ENCODE measurements at places on chromosomes 16 and 17. TPM values are rescaled to one million over a fixed set of nuclear protein-coding genes. Genes with fewer than 3 reads are reported as not detected.
A peak's percentile ranks its signal among the peaks of the same experiment; 100 is the strongest.

- H3K4me1 ChIP-seq = no peaks in the 10 kb centered on the region
- DNase-seq = no peak
- H3K27ac ChIP-seq = no peak overlapping the region
- H3K27me3 ChIP-seq = no peaks in the 10 kb centered on the region
These were observed 160.4 kb downstream of the CMIP start for GRCh38 chr16:81604960-81605383.

DNA sequence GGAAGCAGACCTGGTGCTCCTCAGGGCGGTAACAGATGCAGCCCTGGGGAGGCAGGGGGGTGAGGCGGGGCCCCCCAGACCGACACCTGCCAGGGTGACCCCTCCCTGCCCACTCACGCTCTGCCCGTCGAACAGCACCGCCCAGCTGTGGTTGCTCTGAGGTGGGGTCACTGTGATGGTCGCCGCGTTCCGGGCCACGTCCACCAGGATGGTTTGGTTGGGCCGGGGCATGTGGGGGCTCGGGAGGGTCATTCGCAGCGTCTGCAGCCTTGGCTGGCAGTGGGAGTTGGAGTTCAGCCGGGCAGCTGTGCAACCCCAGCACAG is 692 bp downstream of the BRICD5 start:
- no peak overlapping the region for H3K27ac ChIP-seq
- no peak overlapping the region for H3K4me3 ChIP-seq
- peaks cover 37% of the 10 kb centered on the region for H3K36me3 ChIP-seq
- no peak for DNase-seq
- peaks cover 22% of the 10 kb centered on the region for H3K4me1 ChIP-seq

DNA sequence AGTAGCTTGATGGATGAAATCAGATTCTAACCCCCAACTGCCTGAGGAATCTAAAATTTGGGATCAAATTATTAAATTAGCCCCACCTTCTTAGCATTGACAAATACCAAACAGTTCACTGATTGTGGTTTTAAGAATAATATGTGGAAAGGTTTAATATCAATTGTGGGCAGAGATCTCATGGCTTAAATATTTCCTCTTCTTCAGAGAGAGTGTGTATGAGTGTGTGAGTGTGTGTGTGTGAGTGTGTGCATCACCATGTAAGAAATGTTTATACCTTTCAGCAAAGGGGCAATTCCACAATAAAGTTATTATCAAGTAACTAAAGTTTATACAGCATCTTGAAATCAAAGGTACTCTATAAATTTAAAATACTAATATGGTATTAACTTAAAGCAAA is 3.2 kb downstream of the SMURF2 start:
- H3K27ac ChIP-seq = no peak overlapping the region
- no peak for DNase-seq
- H3K27me3 ChIP-seq = no peaks in the 10 kb centered on the region
- no peak overlapping the region for H3K4me3 ChIP-seq

DNA sequence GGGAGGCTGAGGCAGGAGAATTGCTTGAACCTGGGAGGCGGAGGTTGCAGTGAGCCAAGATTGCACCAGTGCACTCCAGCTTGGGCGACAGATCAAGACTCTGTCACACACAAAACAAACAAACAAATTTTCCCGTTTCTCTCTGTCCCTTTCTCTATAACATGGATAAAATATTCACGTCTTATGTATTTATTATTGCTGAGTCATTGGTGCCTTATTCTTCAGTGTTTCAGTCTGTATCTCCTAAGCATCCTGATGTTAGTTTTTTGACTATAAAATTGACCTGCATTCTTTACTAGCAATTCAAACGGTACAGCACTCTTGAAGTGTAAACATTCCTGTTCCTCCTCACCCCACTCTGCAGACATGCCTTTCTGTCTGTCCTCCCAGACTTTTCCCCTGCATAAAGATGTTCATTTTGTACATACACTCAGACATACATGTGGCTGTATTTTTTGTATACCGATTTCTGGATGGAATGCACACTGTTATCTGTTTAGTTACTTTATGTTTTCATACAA is 16.4 kb downstream of the DHODH start:
- H3K36me3 ChIP-seq = no peaks in the 10 kb centered on the region
- DNase-seq = no peak
- H3K27me3 ChIP-seq = no peaks in the 10 kb centered on the region
- no peaks in the 10 kb centered on the region for H3K4me1 ChIP-seq
- H3K4me3 ChIP-seq = no peak overlapping the region

- H3K27me3 ChIP-seq = no peaks in the 10 kb centered on the region
- peak overlapping the region; percentile 23 for H3K27ac ChIP-seq
- H3K4me1 ChIP-seq = peaks cover 7% of the 10 kb centered on the region
- no peak overlapping the region for H3K4me3 ChIP-seq
- H3K36me3 ChIP-seq = peaks cover 67% of the 10 kb centered on the region
These were observed 17.4 kb downstream of the CDIPT start for GRCh38 chr16:29845656-29846055.

DNA sequence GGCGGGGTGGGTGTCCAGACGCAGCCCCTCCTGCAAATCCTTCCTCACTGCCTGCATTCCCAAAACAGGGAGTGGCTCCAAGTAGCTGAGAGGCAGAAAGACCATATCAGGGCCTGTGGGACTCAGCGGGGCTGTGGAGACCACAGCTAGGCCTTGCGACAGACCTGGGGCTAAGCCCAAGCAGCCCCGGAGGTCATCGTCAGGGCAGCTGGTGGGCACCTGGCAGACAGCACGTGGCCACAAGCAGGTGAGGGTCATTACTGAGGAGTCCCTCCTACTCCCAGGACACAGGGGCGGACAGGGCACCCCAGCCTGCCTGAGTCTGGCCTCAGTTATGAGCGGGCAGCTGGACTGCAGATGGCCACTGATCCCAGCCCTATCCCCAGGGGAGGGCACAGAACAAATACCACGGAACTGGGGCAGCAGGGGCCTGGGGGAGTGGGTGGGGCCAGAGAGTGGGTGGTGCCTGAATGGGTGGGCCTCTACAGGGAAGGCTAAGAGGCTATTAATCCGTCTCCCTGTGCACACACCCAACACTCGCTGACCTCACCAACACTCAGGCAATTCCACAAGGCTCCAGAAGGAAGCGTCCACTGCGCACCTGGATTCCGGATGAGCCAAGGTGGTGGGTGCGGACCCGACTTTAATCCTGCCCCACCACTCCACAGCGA is 8.5 kb downstream of the HS3ST6 start:
- no peaks in the 10 kb centered on the region for H3K27me3 ChIP-seq
- H3K27ac ChIP-seq = no peak overlapping the region
- H3K4me1 ChIP-seq = no peaks in the 10 kb centered on the region
- no peaks in the 10 kb centered on the region for H3K36me3 ChIP-seq
- no peak overlapping the region for H3K4me3 ChIP-seq
- DNase-seq = no peak

- H3K27ac ChIP-seq = no peak overlapping the region
- peaks cover 47% of the 10 kb centered on the region for H3K4me1 ChIP-seq
- H3K36me3 ChIP-seq = no peaks in the 10 kb centered on the region
- DNase-seq = no peak
- H3K4me3 ChIP-seq = no peak overlapping the region
- H3K27me3 ChIP-seq = no peaks in the 10 kb centered on the region
These were observed 14.9 kb upstream of the SPOP start for GRCh38 chr17:49692751-49693150.

- no peak overlapping the region for H3K27ac ChIP-seq
- H3K4me3 ChIP-seq = no peak overlapping the region
- H3K27me3 ChIP-seq = no peaks in the 10 kb centered on the region
- no peaks in the 10 kb centered on the region for H3K36me3 ChIP-seq
- no peak for DNase-seq
These were observed 95.1 kb downstream of the SOX9 start for GRCh38 chr17:72215928-72216327.

- H3K4me1 ChIP-seq = no peaks in the 10 kb centered on the region
- H3K27me3 ChIP-seq = no peaks in the 10 kb centered on the region
These were observed 121.8 kb downstream of the CYLD start for GRCh38 chr16:50863644-50864144.

DNA sequence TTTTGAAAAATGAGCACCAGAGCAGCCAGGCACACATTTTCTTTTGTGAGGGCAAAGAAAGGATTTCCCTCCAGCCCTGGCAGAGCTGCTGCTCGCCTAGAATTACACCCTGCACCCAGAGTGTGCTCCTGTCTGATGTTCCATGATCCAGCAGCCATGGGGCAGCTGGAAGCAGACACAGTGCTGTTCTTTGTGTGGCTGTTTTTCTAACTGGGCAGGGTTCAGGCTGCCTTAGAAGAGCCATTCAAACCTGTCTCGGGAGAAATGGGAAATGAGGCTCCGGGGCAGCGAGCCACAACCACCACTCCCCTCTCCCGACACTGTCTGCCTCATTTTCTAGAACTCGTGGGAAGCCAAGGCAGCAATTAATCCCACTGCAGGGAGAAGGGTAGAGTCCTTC is 28.9 kb downstream of the LITAF start:
- H3K27me3 ChIP-seq = no peaks in the 10 kb centered on the region
- no peak overlapping the region for H3K4me3 ChIP-seq
- peak overlapping the region; percentile 89 for H3K27ac ChIP-seq
- H3K4me1 ChIP-seq = peaks cover 60% of the 10 kb centered on the region
- H3K36me3 ChIP-seq = peaks cover 22% of the 10 kb centered on the region
- DNase-seq = no peak

- H3K4me1 ChIP-seq = no peaks in the 10 kb centered on the region
- H3K27me3 ChIP-seq = peaks cover 4% of the 10 kb centered on the region
- no peak overlapping the region for H3K4me3 ChIP-seq
- no peak for DNase-seq
These were observed 87.1 kb downstream of the AIPL1 start for GRCh38 chr17:6347776-6348175.

DNA sequence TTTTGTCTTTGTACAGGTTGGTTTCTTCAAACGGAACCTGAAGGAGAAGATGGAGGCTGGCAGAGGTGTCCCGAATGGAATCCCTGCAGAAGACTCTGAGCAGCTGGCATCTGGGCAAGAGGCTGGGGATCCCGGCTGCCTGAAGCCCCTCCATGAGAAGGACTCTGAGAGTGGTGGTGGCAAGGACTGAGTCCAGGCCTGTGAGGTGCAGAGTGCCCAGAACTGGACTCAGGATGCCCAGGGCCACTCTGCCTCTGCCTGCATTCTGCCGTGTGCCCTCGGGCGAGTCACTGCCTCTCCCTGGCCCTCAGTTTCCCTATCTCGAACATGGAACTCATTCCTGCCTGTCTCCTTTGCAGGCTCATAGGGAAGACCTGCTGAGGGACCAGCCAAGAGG is 4.9 kb downstream of the ZNF768 start:
- H3K27me3 ChIP-seq = no peaks in the 10 kb centered on the region
- no peak overlapping the region for H3K4me3 ChIP-seq
- peaks cover 20% of the 10 kb centered on the region for H3K36me3 ChIP-seq
- DNase-seq = no peak
- no peaks in the 10 kb centered on the region for H3K4me1 ChIP-seq

DNA sequence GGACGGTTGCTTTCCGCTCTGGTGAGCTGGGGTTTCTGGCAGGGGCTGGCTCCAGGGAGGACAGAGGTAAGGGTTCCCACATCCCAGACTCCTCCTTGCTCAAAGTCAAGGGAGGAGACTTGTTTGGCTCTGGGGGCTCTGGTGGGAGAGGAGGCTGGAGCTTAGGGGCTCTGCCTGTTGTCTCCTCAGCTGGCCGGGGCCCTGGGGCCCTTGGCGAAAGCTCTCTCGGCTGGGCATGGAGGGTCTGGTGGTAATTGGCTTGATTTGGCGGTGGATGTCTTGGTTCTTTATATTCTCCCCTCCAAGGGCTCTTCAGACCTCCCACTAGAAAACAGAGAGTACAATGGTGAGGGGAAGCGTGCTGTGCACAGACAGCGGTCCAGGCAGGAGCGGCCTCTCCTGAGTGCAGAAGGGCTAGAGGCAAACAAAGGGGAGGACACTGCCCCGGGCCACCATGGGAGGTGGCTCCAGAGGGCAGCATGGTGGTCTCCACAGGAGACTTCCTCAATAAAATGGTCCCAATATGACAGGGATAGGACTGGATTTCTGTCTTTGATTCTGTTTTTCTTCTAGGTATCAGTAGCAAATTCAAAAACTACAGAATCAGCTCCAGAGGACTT is 5.7 kb upstream of the SPATA32 start:
- H3K27ac ChIP-seq = no peak overlapping the region
- H3K36me3 ChIP-seq = peaks cover 80% of the 10 kb centered on the region
- DNase-seq = no peak
- H3K27me3 ChIP-seq = no peaks in the 10 kb centered on the region
- no peak overlapping the region for H3K4me3 ChIP-seq

- H3K4me1 ChIP-seq = peaks cover 5% of the 10 kb centered on the region
- DNase-seq = no peak
- no peaks in the 10 kb centered on the region for H3K36me3 ChIP-seq
- H3K27me3 ChIP-seq = no peaks in the 10 kb centered on the region
- peak overlapping the region; percentile 83 for H3K4me3 ChIP-seq
These were observed 538 bp upstream of the CCNF start for GRCh38 chr16:2428784-2429033.

DNA sequence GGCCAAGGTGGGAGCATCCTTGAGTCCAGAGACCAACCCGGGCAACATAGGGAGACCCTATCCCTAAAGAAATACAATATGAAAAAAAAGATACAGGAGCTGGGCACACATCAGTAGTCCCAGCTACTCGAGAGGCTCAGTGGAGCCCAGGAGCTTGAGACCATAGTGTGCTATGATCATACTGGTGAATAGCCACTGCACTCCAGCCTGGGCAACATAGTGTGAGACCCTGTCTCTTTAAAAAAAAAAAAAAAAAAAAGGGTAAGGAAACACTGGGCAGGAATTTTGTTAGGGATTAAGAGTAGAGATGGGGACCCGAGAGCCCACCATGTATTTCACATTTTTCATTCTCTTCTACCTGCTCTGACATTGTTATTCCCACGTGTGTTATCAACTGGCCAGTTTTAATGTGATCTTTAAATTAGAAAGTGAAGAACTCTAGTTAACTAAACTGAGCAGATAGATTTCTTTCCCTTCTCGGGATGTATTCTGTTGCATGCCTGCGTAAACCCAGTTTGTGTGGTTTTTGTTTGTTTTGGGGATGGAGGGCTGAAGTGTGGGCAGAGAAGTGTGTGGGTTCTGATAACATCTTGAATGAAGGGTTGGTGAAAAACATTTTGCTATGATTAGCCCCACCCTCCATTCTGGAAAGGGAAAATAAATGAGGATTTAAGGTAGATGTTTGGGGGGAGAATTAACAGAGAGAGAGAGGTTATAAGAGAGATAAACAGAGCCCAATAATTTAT is 17.2 kb upstream of the SNTB2 start:
- H3K36me3 ChIP-seq = peaks cover 36% of the 10 kb centered on the region
- DNase-seq = no peak
- H3K27me3 ChIP-seq = no peaks in the 10 kb centered on the region
- H3K4me3 ChIP-seq = no peak overlapping the region
- H3K4me1 ChIP-seq = peaks cover 8% of the 10 kb centered on the region
- no peak overlapping the region for H3K27ac ChIP-seq

The TIMP2 gene
- total RNA-seq = 1.5 TPM

The NPIPA8 gene
- total RNA-seq = 67.6 TPM

The RAB26 gene
- not detected for total RNA-seq

The TP53I13 gene
- total RNA-seq = 61.6 TPM

The MAPT gene
- 1.1 TPM for total RNA-seq

The TBC1D3H gene
- total RNA-seq = not detected

The PIK3R5 gene
- 231 TPM for total RNA-seq

The TP53TG3F gene
- total RNA-seq = not detected

The PNPO gene
- 13.2 TPM for total RNA-seq

The KRTAP3-1 gene
- total RNA-seq = not detected

The CMC2 gene
- 45.8 TPM for total RNA-seq
